ENCODE measurements at places on chromosomes 4 and X.
A peak's percentile ranks its signal among the peaks of the same experiment; 100 is the strongest.

GRCh38 chr4:167428156-167428555 is 193.9 kb upstream of the SPOCK3 start:
- DNase-seq: no peak

DNA sequence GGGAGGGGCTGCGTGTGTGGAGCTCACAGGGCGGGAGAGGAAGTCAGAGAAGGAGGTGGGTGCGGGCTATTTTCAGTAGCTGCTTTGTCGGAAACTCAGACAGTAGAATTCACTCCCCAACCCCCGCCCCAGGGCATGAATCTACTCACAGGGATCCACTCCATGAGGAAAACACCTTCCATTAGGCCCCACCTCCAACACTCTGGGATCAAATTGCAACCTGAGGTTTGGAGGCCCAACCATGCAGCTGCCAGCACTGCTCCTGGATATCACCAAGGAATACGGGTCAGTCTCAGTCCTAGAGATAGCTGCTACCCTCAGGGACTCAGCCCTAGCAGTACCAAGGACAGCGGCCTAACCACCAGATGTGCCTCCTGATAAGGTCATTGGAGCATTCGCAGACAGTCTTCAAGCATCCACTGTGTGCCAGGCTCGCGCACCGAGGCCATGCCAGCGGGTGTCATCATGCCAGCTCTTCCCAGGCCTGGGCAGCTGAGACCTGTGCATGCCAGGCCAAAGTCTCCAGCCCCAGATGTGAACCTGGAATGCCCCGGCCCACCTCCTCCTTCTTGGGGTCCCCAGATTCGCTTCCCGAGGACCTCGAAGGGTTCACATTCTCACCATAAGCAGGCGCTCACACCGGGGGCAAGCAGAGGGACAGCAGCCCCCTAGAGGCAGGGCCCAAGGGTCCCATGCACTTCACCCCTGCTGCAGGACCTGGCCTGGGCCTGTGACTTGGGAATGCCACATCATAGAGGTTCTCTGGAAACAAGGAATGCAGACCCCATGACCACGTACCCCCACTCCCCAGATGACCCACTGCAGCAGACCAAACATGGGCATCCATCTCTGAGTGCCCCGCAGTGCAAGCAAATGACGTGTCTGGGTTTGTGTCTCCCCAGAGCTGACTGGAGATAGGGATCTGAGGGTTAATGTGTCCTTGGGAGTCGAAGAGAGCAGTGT is 102.3 kb downstream of the ADRA2C start:
- peak; percentile 16 for DNase-seq

GRCh38 chr4:185637163-185637875 is 102.0 kb upstream of the PDLIM3 start:
- DNase-seq: no peak

- DNase-seq: no peak
These were observed 119.2 kb upstream of the MAB21L2 start for GRCh38 chr4:150462743-150463142.

DNA sequence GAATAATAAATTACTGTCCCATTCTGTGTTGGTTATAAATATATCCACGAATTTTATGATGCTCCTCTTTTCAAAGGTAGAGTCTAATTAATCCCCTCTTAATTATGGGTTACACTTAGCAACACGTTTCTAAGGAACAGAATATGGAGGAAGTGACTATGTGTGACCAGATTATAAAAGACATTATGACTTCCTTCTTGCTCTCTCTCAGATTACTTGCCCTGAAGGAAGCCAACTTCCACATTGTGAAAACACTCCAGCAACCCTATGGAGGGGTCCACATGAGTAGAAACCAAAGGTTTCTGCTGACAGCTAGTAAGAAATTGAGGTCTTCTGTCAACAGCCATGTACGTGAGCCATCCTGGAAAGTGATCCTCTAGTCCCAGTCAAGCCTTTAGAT is 59.3 kb downstream of the WDFY3 start:
- DNase-seq: no peak

DNA sequence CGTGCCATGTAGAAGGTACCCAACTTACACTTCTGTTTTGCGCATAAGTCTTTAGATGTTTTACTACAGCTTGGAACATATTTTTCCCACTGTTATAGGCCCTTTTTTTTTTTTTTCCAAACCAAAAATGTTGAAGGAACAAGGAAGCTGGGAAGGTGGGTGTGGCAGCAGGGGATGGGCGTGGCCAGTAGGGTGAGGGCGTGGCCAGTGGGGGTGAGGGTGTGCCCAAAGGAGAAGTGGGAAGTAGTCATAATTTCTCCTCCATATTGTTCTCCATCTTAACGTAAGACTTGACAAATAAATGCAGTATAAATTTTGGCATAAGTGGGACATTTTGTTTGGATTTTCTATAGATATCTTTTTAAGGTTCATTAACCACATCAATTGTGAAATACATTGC is 30.4 kb downstream of the CLDN22 start:
- DNase-seq: peak; percentile 12

DNA sequence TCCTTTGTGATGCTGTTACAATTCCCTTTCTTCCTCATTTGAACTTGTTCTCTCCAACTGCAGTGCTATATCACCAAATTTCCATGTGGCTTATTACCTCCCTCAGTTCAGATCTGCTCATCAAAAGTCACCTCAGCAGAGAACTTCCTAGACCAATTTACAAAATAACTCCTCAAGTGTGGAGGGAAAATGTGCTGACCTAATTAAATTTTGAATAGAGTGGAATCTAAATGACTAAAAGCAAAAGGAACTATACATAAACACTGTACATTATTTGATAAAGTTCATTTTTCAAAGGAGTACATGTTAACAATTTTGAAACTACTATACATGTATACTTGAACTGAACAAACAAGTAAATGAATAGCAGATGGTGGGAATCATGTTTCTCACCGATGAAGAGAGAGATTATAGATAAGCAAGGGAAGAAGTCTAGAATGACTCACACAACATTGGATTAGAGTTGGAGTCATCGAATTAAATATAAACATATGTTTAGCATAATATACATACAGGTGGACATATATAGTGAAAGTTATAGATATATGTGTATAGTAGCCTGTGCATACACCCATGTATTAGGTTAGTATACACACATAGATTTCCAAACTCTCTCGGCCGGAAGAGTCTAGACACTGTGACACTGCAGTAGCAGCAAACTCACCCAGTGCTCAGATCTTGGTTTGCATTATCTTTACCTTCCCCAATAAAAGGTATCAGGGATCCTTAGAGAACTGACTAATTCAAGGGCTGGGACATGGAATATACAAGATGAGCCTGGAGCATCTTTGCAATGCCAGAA is 318.7 kb downstream of the PCDH18 start:
- DNase-seq: no peak

GRCh38 chr4:51830156-51830720 is 12.7 kb upstream of the DCUN1D4 start:
- DNase-seq: no peak

- no peak for DNase-seq
These were observed 911.5 kb downstream of the GLUD2 start for GRCh38 chrX:121958886-121959285.

GRCh38 chrX:115499112-115499805 is 61.7 kb upstream of the PLS3 start:
- DNase-seq: no peak

DNA sequence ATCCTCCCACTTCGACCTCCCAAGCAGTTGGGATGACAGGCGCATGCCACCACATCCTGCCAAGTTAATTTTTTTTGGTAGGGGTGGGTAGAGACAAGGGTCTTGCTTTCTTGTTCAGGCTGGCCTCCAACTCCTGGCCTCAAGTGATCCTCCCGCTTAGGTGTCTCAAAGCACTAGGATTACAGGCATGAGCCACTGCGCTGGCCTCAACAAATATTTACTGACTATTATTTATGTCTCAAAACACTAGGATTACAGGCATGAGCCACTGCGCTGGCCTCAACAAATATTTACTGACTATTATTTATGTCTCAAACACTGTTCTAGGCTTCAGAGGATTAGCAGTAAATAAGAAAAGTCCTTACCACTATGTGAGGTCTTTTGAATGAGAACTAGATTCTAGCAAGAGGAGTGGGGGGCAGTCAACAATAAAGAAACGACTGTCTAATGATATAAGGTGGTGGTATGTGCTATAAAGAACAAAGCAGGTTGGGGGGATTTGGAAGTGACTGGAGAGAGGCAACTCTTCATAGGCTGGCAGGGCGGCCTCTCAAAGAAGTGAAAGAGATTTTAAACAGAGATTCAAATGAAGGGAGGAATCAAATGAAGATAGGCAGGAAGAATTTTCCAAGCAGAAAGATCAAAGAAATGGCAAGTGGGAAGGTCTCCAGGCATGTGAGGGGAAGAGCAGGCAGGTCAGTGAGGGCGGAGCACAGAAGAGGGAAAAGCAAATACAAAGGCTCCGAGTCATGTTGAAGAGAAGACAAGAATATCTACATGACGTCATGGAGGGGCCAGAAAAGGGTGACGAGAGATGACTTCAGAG is 12.7 kb upstream of the ACSL1 start:
- DNase-seq: peak; percentile 34

DNA sequence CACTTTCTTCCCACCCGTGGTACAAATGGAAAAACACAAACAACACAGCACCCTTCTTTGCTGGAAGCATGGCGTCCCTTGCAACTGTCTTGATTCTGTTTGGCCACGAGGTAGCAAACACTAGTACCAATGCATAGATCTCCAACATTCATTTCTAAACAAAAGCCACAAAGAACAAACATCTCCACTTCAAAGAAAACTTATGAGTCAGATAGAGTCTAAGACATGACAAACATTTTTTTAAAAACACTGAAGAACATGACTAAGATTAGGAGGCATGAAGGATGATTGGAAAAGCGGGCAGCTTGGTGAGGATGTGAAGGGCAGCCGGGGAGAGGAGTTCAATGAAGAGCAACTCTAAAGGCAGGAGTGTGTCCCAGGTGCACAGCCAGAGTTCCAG is 197.6 kb upstream of the FAM9B start:
- DNase-seq: peak; percentile 1

GRCh38 chr4:40924096-40924792 is 174.5 kb downstream of the NSUN7 start:
- DNase-seq: peak; percentile 46

DNA sequence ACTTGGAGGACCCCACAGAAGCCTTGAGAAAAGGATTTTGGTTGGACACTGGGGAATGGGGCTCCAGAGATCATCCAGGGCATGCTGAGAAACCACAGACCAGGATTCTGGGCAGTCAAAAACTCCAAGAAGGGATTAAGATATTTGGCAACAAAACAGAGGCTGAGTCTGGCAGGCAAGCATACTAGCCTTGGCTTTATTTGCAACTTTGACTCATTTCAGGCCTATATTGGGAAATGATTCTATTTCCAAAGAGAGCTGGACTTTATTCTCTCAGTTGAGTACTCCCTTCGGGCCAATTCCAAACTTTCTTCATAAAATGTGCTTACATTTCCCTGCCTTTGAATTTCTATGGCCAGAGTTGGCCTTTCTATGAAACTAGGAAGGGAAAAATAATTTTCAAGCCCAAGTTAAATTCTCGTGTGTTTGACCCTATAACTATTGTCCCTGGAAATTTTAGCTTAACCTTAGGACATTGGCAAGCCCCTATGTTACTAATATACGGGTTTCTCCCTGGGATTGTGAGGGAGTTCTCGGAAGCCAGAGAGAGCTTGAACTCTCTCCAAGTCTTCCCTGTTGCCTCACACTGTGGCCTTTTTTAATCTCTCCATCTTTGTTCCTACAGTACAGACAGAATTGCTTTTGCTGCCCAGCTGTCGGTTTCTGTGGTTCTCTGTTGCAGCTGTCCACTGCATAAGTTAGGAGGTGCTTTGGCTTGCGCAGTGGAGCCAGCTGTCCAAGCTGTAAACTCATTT is 112.6 kb upstream of the FAM9A start:
- DNase-seq: no peak

GRCh38 chr4:47054130-47054529 is 22.8 kb downstream of the GABRB1 start:
- no peak for DNase-seq

DNA sequence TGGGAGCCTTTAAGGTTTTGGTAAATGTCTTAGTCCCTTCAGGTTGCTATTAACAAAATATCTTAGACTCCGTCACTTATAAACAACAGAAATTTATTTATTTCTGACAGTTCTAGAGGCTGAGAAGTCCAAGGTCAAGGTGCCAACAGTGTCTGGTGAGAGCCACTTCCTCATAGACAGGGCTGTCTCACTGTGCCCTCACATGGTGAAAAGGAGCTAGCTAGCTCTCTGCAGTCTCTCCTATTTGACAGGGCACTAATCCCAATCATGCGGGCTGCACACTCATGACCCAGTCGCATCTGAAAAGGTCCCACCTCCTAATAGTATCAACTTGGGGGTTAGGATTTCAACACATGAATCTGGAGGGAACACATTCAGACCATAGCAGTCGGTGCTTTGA is 63.4 kb upstream of the KLF3 start:
- no peak for DNase-seq

GRCh38 chrX:47234583-47234982 is 1.8 kb downstream of the USP11 start:
- no peak for DNase-seq

DNA sequence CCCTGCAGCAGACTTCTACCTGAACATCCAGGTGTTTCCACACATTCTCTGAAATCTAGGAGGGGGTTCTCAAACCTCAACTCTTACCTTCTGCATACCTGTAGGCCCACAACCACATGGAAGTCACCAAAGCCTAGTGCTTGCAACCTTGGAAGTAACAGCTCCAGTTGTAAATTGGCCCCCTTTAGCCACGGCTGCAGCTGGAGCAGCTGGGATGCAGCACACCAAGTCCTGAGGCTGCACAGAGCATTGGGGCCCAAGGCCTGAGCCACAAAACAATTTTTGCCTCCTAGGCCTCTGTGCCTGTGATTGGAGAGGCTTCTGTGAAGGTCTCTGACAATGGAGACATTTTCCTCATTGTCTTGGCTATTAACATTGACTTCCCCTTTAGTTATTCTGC is 772.4 kb upstream of the INTU start:
- DNase-seq: no peak

DNA sequence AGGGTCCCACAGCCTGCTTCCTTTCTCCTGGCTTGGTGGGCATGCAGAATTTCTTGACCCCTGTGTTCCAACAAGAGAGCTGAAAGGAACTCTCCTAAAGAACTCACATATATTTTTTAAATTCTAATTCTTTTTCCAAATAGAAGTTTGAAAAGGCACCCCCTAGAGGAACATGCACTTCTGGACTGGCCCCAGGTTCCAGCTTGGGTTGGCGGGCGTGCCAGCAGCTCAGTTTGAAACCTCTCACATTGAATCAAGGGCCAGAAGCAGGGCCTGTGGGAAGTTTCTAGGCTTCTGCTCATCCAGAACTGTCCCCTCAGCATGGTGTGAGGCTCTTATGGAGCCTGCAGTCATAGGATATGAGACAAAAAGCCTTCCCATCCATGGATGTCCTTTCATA is 132.6 kb downstream of the ATG4A start:
- no peak for DNase-seq

- no peak for DNase-seq
These were observed 111.7 kb downstream of the LINC00632 start for GRCh38 chrX:140821280-140821679.

- DNase-seq: no peak
These were observed 47.6 kb upstream of the PRSS12 start for GRCh38 chr4:118400356-118400755.

- DNase-seq: peak; percentile 79
These were observed 459.7 kb downstream of the IL15 start for GRCh38 chr4:142095886-142096605.
